ENCODE measurements at places on chromosomes 5 and 9.

- DNase-seq = peak; percentile 65
Observed at GRCh38 chr5:157108976-157109375, at the start of gene HAVCR2. Gene HAVCR2, minus strand, starts transcription at chr5:157109044. Its CDS starts 61 bp downstream, at chr5:157108983.

DNA sequence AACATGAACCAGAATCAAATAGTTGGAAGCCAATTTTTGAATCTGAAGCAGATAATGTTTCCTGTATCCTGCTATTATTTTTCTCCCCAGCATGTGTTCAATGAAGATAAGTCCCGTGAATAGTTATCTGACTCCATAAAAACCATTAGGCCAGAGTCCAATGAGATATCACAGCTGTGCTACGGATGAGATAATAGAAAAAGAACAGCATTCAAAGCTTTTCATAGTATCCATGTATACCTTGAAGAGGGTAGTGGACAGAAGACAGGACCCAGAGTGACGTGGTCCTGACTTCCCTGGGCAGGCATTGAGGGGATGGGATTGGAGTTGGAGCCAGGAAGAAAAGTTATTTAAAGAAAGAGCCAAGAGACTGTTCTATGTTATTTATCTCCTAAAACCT lies 50.7 kb upstream of the C6 start:
- no peak for DNase-seq

DNA sequence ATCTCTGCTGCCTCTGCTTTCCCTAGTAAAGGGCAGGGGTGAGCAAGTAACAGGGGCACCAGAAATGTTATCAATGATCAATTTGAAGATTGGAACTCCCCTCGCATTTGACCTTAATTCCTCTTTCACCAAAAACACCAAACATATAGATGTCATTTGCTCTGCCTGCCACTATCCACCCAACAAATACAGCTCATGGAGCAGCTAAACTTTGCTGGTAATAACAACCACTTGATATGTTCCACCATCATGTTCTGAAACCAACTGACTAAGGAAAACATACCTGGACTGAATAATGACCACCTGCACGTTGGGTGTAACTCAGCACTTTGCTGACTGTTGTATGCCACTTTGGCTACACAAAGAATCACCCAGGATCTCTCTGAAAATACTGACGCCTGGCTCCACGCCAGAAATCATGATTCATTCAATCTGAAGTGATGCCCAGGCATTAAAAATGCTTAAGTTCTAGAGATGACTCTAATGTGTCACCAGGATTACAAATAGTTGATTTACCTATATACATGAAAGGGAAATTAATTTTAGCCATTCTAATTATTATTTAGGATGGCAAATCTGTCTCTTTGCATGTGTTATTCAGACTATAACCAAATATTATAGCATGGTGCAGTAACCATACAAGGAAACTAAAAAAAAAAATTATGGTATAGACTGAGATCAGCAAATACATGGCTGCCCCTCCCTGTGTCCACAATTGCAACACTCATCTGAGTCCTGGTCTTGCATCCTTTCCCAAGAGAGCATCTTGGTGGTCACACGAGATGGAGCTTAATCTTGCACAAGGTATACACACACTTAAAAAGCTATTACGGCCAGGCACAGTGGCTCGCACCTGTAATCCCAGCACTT lies 43.1 kb upstream of the TTC39B start:
- DNase-seq = no peak

DNA sequence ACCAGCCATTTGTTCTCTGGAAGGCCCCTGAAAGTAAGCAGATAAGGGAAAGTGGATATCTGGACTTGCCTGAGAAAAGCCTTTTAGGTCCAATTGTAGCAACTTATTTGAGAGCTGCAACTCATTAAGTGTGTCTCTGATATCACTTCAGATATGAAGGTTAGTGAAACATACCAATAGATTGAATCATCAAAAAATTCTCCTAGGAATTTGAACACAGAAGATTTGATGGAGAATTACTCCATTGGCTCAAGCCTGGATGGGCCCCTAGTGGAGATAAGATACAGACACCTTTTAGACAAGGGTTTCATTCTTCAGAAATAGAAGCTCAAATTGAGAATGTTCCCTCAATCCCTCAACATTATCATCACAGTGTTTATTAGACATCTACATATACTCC lies 356.7 kb downstream of the NDUFS4 start:
- DNase-seq = no peak

DNA sequence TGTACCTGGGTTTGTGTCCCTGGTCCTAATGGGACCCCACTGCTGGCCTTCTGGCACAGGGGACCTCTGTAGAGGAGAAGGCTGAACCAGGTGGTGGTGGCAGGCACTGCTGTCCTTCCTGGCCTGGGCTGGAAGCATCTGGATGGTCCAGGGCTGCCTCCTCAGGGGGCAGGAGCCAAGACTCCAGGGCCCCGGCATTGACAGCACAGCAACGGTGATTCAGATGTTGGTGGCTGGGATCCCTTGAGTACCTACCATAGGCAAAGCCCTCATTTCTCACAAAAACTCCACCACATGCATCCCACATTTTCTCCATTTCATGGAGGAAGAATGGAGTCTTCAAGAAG lies 15.0 kb downstream of the FGD3 start:
- DNase-seq = no peak

GRCh38 chr9:7454624-7455023 lies 345.0 kb downstream of the DMAC1 start:
- no peak for DNase-seq

- no peak for DNase-seq
Observed at GRCh38 chr9:6247266-6247665, 31.7 kb downstream of the IL33 start.

DNA sequence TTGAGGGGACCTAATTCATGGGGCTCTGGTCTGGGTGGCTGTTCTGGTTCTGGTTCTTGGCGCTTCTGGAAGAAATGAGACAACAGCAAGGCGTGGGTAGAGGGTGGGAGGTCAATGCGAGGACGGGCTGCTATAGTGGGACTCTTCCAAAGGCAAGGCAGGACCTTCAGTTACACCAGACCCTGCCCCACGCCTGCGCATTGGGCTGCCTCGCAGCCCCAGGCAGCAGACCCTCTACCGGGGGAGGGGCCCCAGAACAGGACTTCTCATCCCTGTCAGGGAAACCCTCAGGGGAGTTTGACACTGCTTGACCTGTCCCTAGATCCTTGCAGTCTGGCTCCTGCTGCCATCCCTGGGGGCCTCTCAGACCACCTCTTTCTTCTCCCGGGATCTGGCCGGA lies 18.5 kb downstream of the CCDC69 start:
- no peak for DNase-seq

GRCh38 chr9:114224247-114224610 lies 68.9 kb downstream of the COL27A1 start:
- DNase-seq = no peak

DNA sequence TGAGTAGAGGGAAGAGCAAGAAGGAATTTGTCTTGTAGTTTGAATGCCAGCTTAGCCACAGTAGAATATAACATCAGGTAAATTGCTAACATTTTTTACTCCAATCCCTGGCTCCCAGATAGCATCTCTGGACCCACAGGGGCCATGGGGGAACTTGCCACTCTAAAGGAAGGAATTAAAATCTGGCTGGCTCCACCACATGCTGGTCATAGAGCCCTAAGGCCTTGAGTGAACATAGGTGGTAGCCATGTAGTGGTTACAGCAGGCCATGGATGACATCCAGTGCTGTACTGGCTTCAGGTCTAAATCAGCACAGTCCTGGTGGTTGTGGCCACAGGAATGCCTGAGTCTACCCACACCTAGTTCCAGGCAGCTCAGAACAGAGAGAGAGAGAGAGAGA lies 109.9 kb upstream of the RGMB start:
- no peak for DNase-seq

GRCh38 chr5:53211799-53212198 lies 102.2 kb upstream of the MOCS2 start:
- DNase-seq = no peak

GRCh38 chr9:14768405-14769229 lies 46.1 kb upstream of the CER1 start:
- DNase-seq = no peak
